ENCODE measurements at places on chromosomes 13 and 19.

GRCh38 chr13:76852986-76853385 is 33.2 kb downstream of the KCTD12 start:
- no peak for DNase-seq

DNA sequence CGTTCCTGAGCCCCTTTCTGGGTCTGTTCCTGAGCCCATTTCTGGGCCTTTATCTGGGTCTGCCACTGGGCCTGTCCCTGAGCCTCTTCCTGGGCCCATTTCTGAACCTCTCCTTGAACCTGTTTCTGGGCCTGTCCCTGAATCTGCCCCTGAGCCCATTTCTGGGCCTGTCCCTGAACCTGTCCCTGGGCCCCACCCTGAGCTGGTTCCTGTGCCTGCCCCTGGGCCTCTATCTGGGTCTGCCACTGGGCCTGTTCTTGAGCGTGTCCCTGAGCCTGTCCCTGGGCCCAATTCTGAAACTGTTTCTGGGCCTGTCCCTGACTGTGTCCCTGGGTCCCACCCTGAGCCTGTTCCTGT is 40.4 kb upstream of the GRTP1 start:
- no peak for DNase-seq

DNA sequence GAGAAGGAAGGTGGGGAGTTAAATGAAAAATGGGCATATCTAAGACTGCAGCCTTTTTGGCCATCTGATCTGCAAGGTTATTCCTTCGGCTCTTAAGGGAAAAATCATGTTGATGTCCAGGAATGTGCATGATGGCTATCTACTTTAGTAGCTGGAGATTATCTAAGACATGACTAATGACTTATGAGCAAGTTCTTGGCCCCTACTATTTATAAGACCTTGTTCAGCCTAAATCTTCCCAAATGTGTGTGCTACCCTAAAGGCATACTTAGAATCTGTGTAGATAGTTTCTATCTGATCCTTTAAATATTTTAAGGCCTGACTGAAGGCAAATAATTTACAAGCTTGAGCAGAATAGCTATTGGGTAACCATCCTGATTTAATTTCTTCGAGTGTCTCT is 41.8 kb upstream of the CD177 start:
- no peak for DNase-seq

DNA sequence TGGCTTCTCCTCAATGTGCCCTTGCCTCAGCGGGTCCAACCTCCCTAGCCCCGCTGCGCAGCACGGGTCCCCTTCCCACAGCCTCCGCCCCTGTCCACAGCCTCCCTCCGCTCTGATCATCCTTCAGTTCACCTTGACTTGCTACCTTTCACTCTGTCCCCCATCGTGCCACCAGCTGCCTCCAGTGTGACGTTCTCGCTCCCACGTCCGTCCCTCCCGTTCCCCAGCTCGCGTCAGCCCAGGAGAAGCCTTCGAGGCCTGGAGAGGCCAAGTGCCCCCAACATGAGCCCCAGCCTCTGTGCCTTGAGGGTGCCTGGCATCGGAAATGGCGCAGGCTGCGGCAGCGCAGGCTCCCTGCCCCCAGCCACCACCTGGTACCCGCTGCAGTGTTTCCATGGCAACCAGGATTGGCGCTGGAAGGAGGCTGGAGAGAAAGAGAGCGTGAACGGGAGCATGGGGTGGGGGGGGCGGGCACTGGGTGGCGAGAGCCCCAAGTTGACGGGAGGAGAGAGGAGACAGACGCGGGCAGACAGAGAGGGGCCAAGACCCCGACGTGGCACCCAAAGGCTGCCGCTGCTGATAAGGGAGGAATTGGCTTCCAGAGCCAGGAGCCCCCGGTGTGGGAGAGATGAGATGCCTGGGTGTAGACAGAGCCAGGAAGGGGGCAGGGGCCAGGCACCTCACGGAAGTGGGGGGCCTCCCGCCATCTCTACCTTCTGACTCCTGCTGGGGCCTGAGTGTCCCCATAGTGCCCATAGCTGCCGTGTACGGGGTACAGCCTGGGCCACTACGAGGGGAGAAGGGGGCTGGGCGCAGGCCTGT is 844 bp upstream of the ASPDH start:
- DNase-seq = no peak

DNA sequence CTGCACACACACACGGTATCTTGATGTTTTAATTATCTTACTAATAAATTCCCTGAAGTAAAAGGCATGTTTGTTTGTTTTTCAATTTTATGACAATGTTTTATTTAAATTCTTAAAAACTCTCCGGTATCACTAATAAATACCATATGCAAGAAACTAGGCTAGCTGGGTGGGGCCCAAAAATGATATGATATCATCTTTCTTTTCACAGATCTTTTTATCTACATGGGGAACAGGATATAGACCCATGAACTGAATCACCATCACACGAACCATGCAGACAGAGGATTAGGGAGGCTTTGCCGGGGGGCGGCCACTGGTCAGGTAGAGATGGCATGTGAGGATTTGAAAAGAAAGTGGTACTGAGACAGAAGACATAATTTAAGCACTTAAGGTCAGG is 266.4 kb downstream of the ENOX1 start:
- no peak for DNase-seq

DNA sequence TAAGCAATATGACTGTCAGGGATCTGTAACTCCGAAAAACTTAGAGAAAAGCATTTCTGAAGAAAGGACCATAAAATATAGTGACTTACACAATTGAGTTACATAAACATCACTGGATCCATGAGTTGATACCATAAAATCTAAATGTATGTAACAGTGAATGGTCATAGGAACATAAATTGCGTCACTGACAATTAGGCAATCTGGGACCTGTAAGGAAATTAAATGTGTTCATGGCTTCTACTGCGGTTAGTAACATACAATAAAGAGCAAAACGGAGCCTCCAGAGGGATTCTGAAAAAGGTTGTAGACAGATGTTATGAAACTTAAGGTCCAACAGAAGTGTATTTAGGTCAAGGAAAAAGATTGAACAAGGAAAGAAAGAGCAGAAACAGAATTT is 27.1 kb downstream of the POU4F1 start:
- DNase-seq = no peak

DNA sequence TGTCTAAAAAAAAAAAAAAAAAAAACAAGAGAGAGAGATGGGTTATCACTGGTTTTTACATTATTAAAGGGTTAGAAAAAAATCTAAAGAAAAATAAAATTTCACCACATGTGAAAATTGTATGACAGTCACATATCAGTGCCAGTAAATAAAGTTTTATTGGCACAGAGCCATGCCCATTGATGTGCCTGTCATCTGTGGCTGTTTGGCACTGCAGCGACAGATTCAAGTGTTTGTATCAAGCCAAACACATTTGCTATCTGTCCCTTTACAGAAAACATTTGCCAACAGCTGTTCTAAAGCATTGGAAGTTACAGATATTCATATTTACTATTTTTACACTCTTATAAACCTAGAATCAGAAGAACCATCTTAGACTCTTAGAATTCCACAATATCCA is 16.3 kb downstream of the FCHO1 start:
- no peak for DNase-seq

DNA sequence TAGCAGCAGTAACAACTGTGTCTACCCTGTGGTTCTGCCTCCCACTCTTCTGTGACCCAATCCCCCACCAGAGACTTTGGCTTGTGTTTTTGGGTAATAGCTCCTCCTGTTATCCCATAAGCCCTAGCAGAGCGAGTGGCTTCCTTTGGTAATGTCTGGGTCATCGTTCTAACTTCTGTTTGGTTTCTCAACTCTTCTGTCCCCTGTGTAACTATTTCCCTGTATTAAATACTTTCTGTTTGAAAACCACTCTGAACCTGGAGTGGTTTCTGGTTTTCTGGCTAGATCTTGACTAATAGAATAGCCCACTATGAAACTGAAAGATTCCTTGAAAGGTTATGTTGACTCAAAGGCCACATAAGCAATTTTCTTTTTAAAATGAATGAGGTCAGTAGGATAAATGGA is 350.0 kb downstream of the DCT start:
- no peak for DNase-seq

GRCh38 chr19:1441022-1441426 is 2.8 kb downstream of the RPS15 start:
- no peak for DNase-seq

GRCh38 chr13:90680826-90681225 is 666.7 kb upstream of the MIR17HG start:
- DNase-seq = no peak

DNA sequence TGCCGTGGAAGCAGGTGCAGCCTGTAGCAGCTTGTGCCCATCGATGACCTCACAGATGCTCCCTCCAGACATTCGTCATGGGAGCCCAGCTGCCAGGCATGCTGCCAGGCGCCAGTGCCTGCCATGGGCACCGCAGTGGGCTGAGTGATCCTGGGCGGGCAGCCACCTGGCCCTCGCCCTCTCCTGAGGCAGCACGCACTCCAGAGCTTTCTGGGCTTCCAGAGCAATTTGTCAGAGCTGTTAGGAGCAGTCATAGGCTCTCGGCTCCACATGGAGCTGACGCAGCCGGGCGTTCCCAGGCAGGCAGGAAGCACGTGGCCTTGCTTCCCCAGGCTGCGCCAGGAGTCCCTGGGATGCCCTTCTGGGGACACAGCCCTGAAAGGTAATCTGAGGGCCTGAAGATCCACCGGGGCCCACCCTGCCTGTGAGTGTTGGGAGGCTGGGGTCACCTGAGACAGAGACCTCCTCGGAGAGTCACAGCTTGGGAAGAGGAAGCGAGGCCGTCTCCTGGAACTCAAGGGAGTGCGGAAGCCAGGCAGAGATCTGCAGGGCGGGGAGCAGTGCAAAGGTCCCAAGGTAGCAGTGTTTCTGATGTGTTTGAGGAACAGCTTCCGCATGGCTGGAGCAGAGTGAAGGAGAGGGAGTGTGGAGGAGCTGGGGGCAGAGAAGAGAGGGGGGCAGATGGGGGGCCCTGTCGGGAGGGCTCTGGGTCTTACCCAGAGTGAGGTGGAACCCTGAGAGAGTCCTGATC is 50.6 kb downstream of the DPF1 start:
- no peak for DNase-seq

GRCh38 chr13:40377783-40378182 is 288.7 kb downstream of the FOXO1 start:
- DNase-seq = no peak

DNA sequence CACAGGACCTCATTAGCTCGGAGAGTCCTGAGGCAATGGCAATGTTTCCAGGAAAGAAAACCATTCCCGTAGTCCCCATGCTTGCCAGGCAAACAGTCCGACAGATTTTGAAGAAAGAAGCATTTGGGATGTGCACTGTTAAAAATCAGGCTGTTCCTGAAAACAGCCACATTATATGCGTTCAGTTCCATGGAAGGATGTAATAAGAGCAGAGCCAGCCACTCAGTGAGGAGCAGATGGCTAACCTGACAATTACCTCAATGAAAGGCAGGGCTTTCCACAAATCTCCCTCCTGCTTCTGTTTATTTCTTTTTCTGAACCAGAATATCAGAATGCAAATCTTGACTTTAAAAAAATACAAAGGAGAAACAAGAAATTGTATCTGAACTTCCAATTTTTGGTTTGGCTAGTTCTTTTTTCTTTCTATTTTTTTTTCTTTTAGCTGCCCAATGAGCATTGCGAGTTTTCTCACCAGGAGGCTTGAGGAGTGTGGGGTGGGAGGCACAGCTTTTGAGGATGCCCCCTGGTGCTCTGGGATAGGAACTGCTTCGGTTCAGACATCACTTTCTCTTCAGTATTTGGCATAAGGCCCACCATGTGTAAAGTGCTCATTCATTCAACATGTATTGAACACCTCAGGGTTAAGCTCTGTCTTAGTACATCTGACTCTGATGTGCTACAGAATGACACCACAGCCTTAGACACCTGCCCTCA is 124.2 kb downstream of the TBC1D4 start:
- DNase-seq = peak; percentile 70

GRCh38 chr19:16386619-16387240 is 62.1 kb downstream of the KLF2 start:
- DNase-seq = peak; percentile 32

DNA sequence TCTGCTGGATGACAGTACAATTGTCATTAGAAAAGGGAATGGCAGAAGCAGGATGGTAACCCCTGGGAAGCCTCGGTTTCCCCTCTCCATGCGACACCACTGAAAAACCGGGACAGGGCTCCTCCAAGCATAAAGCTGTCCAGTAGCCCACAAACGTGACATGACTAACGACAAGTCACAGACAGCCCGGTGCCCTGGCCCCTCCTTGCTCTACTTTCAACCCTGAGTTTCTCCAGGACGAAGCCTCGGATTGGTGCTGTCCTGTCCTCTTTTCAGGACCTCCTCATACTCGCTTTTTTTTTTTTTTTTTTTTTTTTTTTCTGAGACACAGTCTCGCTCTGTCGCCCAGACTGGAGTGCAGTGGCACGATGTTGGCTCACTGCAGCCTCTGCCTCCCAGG is 16.3 kb downstream of the DPP9 start:
- no peak for DNase-seq

DNA sequence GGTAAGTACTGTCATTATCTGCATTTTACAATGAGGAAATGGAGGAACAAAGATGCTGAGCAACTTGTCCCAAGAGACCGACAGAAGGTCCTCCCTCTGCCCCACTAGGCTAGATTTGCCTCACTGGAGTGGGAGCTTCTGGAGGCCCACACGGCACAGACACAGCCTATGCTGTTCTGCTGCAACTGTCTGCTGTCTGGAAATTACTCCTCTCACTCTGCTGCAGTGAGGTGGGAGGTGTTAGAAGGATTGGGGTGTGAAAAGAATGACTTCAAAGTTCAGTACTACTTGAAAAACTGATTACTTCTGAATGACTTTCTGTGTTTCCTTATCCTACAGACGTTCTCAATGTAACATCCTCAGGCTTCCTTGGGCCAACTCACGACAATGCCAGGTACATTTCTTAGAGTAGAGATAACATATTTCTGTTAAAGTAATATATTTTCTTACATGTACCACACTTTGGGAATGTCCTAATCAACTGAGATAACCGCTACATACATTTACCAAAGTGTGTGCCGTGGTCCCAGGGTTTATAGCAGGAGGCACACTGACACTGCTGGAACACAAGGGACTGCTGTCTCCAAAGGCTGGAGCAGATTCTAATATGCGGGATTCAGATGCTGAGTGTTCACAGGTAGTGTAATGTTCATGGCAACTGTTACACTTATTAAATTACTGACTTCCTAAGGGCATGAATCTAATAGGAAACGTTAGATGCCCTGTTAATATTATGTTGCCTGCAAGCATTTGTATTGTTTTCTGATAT is 53.5 kb upstream of the WASF3 start:
- no peak for DNase-seq

DNA sequence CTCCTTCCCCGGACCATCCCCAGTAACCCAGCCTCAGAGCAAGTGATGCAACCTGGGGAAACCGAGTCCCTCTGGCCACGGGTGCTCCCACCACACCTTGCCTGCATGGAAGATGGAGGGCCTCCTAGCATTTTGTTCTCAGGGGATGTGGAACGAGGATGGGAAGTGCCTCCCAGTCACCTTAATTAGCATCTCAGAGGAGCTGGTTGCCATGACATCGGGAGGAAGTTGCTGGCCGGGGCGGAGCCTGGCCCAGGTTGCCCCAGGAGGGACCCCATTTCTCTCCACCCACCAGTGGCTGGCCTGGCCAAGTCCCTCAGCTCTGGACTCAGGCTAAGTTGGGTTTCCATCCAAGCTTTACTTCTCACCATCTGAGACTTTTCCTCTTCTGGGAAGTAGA is 24.1 kb upstream of the PTPRS start:
- no peak for DNase-seq
